ENCODE measurements at places on chromosomes 11 and 22. TPM values are rescaled to one million over a fixed set of nuclear protein-coding genes. Genes with fewer than 3 reads are reported as not detected.

Gene RIBC2
- total RNA-seq, result 1.1 TPM

Gene RPL3
- total RNA-seq, result 1,415 TPM

Gene APOBEC3A
- total RNA-seq, result not detected

Gene GLYATL2
- total RNA-seq, result not detected

Gene NFAM1
- not detected for total RNA-seq

Gene SSTR3
- not detected for total RNA-seq

Gene VPREB1
- total RNA-seq, result not detected

Gene OR2AT4
- total RNA-seq, result not detected

Gene SERPING1
- 4.6 TPM for total RNA-seq

Gene HBG2
- total RNA-seq, result not detected

Gene FZD4
- total RNA-seq, result 6.5 TPM
